ENCODE measurements at places on chromosomes 12 and 14.
A peak's percentile ranks its signal among the peaks of the same experiment; 100 is the strongest.

- no peak for DNase-seq
These were observed 12.3 kb downstream of the KRT83 start for GRCh38 chr12:52308806-52309425.

DNA sequence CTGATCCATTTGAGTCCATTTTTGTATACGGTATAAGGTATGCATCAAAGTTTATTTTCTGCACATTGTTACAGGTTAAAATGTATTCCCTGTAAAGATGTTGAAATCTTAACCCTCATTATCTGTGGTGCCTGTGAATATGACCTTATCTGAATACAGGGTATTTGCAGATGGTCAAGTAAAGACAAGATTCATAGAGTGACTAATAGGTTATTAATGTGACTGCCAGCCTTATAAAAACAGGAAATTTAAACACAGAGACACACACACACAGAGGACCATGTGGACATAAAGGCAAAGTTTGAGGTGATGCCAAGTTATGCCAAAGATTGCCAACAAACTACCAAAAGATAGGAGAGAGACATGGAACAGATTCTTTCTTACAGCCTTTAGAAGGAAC lies 347.2 kb upstream of the DCN start:
- no peak for DNase-seq

DNA sequence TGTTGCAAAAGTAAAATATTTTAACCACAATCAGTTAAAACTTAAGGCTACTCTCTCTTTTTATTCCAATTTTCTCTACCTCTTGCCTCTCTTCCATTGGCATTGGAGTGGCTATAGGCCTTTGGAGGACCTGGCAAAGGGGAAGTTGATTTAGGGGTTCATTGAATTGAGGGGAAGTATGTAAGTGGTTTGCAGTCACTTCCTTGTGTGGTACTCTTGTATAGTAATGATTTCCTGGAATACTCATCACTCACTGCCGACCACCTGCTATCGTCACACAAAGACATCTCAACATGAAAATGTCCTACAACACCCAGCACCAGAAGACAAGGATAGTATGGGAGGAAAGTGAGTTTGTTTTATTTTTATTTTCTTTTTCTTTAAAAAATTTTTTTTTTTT lies 45.7 kb upstream of the CPM start:
- no peak for DNase-seq

- no peak for DNase-seq
These were observed 10.9 kb downstream of the IFT43 start for GRCh38 chr14:75996488-75996887.

- peak; percentile 99 for DNase-seq
These were observed 16.0 kb upstream of the ENDOU start for GRCh38 chr12:47741340-47741703.

DNA sequence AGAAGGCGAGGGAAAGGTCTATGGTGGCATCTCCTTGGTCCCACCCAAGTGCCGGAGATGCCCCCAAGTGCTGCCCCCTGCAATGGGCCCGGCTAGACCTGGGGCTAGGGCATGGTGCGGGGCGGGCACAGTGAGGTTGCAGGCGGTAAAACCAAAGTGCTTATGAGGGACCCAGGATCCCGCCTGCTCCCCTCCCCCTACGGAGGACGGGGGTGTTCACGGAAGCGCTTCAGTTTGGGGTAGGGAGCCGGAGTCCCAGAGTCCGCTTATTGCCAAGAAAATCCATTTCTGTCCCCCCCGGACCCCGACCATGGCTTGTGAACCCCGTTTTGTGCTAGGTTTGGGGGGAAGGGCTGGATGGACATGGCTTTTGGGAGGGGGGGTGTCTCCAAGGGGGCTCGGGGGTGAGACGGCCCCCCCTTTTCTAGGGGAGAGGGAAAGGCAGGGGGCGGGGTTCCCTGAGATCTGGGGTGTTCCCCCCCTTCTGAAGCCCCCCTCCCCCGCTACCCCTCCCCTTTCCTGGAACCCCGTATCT lies 5.4 kb upstream of the GPR84 start:
- no peak for DNase-seq

All from NCI-H69 (cell line).